ENCODE measurements at places on chromosomes 5 and 9.

DNA sequence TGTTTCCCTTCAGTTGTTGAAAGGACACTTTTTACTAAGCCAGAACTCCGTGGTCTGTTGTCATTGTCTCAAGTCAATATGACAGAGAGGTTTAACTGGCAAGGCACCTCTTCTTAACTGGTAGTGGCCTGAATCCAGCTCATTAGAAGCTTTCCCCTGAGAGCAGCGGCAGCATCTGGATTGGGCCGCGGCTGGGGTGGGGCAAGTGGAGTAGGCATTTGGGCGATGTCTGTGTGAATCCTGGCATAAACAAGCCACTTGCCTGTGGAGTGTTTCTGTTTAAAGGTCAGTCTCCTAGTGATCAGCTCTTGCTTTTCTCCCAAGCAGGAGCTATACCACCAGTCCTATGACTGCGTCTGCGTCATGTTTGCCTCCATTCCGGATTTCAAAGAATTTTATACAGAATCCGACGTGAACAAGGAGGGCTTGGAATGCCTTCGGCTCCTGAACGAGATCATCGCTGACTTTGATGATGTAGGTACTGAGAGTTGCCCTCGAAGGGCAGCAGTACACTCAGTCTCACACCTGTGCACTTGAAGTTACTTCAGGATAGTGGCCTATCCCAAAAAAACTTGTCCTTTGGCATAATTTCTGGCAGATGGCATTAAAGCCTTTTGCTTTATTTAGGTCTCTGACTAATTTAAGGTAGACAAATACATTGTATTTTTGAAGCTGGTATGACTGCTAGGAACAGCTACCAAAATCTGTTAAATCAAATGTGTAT is 48.9 kb downstream of the CFAP90 start:
- no peak for DNase-seq

- DNase-seq = no peak
Measured at GRCh38 chr5:96432216-96433065, 607 bp downstream of the PCSK1 start.

GRCh38 chr9:97305501-97306298 is 1.8 kb upstream of the CCDC180 start:
- no peak for DNase-seq

GRCh38 chr9:80493258-80493657 is 921.5 kb downstream of the TLE4 start:
- no peak for DNase-seq

GRCh38 chr5:78577071-78577807 is 71.3 kb downstream of the LHFPL2 start:
- no peak for DNase-seq

- no peak for DNase-seq
Measured at GRCh38 chr5:169701910-169702451, 64.9 kb downstream of the DOCK2 start.

GRCh38 chr9:38160613-38161215 is 91.7 kb upstream of the SHB start:
- DNase-seq = peak; percentile 19

DNA sequence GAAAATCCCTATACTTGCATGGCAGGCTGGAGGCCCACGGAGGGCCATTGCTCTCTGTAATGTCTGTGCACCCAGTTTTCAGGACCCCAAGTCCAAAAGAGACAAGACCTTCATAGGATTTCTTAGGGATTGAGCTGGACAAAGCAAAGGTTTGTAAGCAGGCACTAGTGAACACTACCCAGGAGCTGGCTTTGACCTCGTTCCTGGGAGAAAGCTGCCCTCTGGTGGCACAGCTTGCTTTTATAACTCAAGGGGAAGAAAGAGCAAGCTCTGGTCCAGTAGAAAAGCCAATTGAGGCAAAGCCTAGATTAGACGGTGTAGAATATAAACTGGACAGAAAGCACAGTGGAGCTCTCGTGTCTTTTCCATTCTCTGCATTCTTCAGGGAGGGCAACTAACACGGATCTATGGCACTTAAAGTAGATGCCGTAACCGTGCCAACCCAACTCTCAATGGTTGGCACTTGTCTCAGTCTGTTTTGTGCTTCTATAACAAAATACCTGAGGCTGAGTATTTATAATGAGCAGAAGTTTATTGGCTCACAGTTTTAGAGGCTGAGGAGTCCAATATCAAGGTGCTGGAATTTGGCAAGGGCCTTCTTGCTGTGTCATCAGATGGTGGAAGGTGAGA is 7.9 kb downstream of the GABRP start:
- DNase-seq = no peak

DNA sequence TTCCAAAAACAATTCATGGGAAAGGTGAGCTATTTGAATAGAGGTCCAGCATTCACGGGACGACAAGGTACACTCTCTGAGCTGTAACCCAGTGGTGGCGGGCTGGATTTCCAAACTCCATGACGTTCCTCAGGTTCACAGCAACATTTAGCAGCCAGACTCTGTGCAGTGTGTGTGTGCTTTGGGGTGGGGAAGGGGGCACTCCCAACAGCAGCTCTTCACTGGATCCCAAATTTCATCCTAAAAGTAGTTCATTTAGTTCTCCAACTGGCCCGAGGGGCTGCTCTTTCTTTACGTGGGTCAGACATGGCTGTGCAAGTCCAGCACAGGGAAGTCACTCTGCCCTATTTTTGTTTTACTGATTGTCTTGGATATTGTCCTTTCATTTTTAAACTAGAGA is 98.0 kb upstream of the IRX2 start:
- DNase-seq = no peak

- DNase-seq = no peak
Measured at GRCh38 chr9:95373069-95373681, 55.7 kb upstream of the FANCC start.

GRCh38 chr9:89740722-89741121 is 135.9 kb downstream of the GADD45G start:
- DNase-seq = no peak

DNA sequence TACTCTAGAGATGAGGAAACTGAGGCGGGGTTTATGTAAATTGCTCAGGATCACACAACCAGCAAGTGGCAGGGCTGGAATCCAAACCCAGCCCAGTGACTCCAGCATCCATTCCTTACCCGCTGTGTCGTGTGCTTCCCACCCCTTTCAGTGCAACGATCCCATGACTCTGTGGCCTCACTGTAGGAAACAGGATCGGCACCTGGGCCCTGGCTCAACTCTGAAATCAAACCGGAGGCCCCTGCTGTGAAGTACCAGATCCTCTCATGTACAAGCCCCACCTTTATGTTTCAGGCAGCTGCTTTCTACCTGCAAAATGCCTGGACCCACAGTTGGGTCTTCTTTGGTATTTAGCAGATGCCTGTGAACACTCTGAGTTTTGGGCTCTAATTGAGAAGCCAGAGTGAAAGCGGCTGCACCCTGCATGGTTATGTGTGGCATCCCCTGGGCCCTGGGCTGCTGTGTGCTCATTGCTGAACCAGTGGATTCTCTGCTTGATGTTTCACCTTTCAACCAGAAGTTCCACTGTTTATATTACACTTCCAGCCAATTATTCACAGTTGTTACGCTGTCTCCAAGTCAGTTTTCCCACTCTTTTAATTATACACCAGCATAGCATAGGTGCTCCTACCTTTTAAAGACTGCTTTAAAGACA is 36.7 kb downstream of the ABLIM3 start:
- no peak for DNase-seq

- DNase-seq = no peak
Measured at GRCh38 chr9:21141427-21141882, at the start of gene IFNW1. Gene IFNW1 (minus strand): TSS chr9:21141832. CDS start chr9:21141570, 262 bp downstream.

DNA sequence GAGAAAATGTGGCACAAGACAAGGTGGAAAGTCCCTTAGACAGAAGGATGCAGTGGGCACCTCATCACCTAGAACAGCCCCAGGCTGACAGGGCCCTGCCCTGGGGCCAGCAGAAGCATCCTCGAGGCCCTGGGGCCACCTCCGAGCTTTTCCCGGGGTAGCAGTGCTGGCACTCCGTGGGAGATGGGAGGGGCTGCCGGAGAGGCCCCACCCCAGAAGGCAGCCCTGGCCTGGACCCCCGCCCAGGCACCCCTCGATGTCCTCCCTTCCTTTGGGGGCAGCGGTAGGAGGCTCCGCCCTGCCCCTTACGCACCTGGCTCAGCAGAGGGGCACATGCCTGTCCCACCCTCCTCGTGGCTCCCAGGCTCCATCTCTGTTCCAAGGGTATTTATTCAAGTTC is 17.7 kb upstream of the NSMF start:
- DNase-seq = no peak

DNA sequence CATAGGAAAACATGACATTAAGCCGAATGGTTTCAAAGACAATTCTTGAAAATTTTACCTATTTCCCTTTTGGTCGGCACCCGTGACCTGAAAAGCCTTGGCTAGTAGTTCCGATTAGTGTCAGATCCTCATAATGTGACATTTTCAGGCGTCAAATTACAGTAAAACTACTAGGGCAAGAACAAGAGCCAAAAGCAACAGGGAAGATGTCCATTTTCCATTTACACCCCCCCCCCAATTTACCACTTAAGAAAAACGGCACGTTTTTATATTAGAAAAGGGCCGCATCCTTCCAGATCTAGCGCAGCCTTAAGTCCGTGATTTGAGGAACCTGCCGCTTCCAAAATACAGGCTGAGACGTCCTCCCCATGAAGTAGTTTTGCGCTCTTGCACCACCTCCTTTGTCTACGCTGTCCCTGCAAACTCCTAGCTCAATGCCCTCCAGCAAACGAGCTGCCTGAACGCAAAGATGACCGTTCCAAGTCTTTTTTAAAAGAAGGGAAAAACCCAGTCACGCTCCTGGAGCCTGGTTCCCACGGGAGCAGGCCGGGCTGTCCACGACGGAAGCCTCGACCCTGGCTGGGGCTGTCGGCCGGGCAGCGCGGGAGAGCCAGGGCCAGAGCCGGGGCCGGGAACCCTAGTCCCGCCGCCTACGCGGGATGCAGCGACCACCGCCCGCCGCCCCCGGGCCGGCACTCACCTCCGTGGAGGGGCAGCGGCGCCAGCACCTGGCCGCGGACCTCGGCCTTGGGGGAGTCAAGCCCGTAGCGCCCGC is 616 bp downstream of the RNF130 start:
- DNase-seq = peak; percentile 53

Data from bone marrow (tissue), 2 donors.